ENCODE measurements at places on chromosomes 13 and 19.

- DNase-seq = no peak
Observed at GRCh38 chr13:112561478-112561877, 26.5 kb downstream of the TUBGCP3 start.

- no peak for DNase-seq
Observed at GRCh38 chr13:23579896-23580683, 9.9 kb downstream of the TNFRSF19 start.

GRCh38 chr13:107209824-107210722, 642.1 kb upstream of the ARGLU1 start:
- DNase-seq = no peak

DNA sequence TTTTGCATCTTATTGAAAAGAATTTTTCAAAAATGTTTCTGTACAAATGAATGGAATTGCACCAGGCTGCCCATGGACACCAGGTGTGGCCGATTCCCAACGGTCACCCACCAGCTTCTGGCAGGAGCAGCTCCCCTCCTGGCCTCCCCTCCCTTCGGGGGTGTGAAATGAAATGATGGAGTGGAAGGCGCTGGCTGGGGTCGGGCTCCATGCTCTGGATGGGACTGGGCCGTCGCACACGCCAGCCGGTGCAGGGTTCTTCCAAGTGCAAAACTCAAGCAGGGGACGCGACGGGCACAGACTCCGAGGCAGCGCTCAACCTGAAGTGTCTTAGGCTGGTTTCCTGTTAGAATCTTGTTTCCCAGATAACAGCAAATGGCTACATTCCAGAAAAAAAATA, 21.9 kb downstream of the C19orf44 start:
- no peak for DNase-seq

- no peak for DNase-seq
Observed at GRCh38 chr13:27472941-27473340, 22.6 kb upstream of the MTIF3 start.

DNA sequence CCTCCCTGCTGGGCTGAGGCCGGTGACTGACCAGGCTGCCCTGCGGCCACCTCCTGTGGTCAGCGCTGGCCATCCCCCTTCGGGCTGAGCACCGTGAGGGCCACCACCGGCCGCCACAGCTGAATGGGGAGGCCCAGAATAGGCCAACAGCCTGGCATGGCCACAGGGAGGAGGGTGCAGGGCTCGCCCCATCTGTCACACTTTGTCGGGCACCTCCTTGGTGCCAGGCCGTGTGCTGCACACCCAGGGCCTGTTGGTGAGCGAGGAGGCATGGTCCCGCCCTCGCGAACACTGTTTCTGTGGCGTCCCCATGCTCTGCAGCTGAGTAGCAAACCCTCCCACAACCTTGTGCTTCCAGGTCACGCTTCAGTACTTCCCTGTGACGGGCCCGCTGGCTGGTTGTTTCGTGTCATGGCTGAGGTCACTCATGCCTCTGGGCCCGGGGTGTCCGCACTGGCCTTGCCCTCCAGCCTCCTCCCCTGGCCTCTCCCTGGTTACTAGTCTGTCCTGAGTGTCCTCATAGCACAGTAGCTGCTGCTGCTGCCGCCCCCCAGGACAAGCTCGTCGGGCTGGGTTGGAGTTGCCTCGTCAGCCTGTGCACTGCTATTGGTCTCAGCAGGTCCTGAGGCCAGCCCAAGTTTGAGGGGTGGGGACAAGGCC, 15.2 kb downstream of the EPN1 start:
- DNase-seq = no peak

- DNase-seq = no peak
Observed at GRCh38 chr13:94978516-94978915, 266.2 kb upstream of the SOX21 start.

- no peak for DNase-seq
Observed at GRCh38 chr13:24684600-24684998, 4.4 kb downstream of the ATP12A start.

GRCh38 chr19:2524840-2525723, 49.2 kb downstream of the GADD45B start:
- no peak for DNase-seq

DNA sequence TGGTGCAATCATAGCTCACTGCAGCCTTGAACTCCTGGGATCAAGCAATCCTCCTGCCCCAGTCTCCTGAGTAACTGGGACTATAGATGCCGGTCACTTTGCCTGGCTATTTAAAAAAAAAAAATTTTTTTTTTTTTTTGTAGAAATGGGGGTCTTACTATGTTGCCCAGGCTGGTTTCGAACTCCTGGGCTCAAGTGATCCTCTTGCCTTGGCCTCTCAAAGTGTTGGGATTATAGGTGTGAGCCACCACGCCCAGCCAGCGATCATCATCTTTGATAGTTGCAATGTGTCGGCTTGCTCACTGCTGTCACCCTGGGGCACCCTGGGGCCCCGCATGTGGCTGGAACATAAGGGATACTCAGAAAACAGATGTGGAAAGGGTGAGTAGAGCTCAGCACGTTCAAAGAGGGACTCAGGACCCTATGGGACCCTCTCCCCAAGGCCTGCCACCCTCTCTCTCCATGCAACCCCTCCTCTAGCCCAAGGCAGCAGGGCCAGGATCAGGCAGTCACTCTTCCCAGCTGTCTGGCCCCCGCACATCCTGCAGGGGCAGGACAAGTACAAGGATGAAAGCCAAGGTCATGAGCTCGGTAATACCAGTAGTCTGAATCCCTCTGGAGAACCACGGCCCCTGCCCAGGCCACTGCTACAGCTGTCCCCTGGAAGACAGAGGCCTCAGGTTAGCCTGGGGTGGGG, 6.5 kb upstream of the CCL25 start:
- DNase-seq = no peak

GRCh38 chr19:35935911-35936737, at the start of gene LRFN3:
TSS of gene LRFN3 (plus strand) at chr19:35936374. CDS start at chr19:35939426, 3,052 bp downstream.
- no peak for DNase-seq

GRCh38 chr19:6211632-6212402, 68.0 kb downstream of the MLLT1 start:
- no peak for DNase-seq

DNA sequence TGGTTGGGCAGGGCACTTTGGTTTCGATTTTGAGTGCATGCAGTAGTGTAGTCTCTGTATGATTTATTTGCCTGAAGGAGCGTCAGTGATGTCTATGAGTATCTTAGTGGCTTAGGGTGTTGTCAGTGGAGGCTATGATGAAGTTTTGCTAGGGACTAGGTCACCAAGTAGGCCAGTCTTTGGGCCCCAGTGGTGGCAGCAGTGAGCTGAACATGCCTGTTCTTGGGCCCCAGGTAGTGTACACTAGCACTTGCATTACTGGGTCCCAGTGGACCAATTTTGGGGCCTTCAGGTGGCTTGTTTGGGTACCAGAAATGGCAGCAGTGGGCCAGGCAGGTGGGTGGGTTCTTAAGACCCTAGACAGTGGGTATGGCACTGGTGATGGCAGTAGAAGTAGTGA, 598.7 kb upstream of the SPRY2 start:
- no peak for DNase-seq

- no peak for DNase-seq
Observed at GRCh38 chr19:17806945-17807344, 12.0 kb downstream of the B3GNT3 start.

- no peak for DNase-seq
Observed at GRCh38 chr13:91978571-91978970, 580.1 kb downstream of the GPC5 start.

GRCh38 chr19:57667228-57667627, 1.5 kb upstream of the ZSCAN4 start:
- no peak for DNase-seq

DNA sequence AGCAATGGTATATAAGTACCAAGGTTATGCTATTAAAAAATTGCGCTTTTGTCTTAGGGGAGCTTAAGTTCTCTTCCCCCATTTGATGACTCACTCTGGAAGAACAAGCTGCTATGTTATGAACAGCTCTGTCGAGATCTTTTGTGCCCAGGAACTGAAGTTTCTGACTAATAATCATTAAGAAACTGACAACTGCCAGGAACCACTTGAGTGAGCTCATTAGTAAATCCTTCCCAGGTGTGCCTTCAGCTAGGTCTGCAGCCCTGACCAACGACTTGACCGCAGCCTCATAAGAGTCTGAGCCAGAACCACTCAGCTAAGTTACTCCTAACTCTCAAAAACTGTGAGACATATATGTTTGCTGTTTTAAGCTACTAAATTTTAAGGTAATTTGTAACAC, 147.8 kb downstream of the SLITRK6 start:
- DNase-seq = no peak

- no peak for DNase-seq
Observed at GRCh38 chr13:73984949-73985691, 149.1 kb downstream of the KLF12 start.
